ENCODE measurements at places on chromosomes 2 and 18.

GRCh38 chr2:30778611-30779010 lies 28.6 kb downstream of the CAPN13 start:
- DNase-seq = no peak

GRCh38 chr18:37512400-37512799 lies 53.2 kb downstream of the CELF4 start:
- DNase-seq = no peak

- DNase-seq = no peak
These were observed 282.5 kb downstream of the SLC8A1 start for GRCh38 chr2:40169430-40169829.

DNA sequence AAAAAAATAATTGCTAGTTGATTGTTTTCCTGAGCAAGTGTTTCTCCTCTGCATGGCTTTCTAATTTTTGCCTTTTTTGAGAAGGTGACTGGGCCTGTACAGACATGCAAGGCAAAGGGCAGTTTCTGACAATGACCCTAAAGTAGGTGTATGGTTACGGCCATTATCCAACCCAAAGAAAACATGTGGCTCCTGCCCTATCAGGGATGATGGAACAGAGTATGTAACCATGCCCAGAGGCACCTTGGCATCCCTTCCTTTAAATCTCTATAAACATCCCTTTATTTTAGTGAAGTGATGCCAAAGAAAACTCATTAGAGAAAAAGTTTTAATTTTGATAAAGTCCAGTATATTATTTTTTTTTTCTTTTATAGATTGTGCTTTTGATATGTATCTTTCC lies 217.5 kb downstream of the LPIN1 start:
- DNase-seq = no peak

- no peak for DNase-seq
These were observed 104.6 kb downstream of the RTN4 start for GRCh38 chr2:54945391-54946219.

DNA sequence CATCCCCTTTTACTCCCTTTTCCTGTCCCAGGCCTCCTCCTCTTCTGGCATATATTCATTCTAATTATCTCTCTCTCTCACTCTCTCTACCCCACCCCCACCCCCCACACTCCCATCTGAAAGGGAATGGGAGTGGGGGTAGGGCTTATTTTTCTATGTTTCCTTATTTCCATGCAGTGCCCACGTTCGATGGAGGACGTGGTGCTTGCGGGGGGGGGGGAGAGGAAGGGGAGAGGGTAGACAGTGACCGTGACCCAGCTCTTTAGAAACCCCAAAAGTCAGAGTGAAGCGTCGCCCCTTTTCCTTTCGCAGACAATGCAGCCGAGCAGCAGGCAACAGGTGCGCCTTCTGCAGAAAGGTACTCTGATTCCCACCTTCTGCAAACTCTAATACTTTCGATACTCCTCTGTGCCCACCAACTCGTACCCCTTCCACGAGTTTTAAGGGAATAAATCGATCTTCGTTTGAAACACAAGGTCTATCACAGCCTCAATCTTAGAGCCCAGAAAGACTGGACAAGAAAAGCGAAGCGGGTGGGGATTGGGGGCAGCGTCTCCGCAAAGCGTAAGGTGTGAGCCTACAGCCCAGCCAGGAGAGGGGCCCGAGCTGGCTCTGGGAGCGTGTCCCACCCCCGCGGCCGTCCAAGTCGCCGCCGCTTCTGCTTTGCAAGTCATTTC lies 891 bp upstream of the NR4A2 start:
- no peak for DNase-seq

- DNase-seq = no peak
These were observed 99.6 kb upstream of the MGAT5 start for GRCh38 chr2:134154246-134154645.

GRCh38 chr2:13681936-13682335 lies 950.6 kb upstream of the LRATD1 start:
- DNase-seq = no peak

- no peak for DNase-seq
These were observed 165.2 kb downstream of the SH3BP4 start for GRCh38 chr2:235116885-235117492.

GRCh38 chr2:63980794-63981193 lies 38.4 kb downstream of the VPS54 start:
- no peak for DNase-seq

GRCh38 chr2:62794791-62795190 lies 89.3 kb downstream of the EHBP1 start:
- no peak for DNase-seq

- DNase-seq = no peak
These were observed 231.7 kb downstream of the ARL6IP6 start for GRCh38 chr2:152950126-152950525.

DNA sequence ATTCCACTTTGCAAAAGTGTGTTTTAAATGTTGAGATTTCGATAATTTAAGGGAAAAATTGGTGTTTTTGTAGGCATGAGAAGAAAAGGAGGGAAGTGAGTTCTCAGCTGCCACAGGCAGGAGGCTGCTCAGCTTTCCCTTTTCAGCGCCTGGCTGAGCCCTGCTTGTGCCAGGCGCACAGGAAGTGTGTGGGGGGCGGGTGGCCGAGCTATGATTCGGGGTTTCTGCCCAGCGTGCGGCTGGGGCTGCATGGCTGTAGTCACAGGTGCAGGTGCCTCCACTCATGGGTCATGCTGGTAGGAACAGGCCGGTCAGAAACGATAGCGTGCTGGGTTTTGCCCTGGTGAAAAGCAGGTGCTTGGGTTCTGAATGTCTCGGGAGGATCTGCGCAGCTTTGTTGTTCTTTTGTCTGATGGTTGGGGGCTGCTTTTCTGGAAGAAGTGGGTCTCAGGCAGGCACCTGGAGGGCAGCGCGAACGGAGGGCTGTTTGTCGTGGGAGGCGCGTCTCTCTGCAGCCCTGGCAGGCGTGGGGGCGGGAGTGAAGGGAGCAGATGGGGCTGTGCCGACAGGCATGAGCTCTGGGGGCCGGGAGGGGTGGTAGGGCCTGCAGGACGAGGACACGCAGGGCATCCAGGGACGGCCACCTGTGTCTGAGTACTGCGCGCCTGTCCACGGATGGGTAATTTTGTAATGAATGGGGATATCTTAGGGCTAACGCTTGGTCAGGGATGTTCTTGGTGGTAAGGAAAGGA lies 2.1 kb downstream of the KCNG2 start:
- DNase-seq = no peak

DNA sequence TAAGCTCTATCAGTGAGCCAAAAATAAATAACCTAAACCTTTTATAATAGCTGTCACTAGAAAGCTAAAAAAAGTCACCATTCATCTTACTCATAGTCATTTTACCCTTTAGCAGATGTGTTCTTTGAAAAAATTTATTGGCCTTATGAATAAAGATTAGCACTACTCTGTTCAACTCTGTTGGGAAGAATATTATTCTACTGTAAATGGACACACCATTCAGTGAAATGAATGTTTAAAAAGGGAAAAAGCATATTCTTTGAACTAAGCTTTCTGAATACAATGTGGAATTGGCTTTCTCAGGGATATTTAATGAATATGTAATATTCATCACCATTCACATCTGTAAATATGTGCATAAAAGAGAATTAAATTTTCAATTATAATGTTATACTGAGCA lies 422.0 kb downstream of the CBLN2 start:
- no peak for DNase-seq

- no peak for DNase-seq
These were observed 932.6 kb downstream of the SOCS6 start for GRCh38 chr18:71221405-71221804.

GRCh38 chr2:197969391-197969893 lies 165.0 kb downstream of the PLCL1 start:
- DNase-seq = no peak

DNA sequence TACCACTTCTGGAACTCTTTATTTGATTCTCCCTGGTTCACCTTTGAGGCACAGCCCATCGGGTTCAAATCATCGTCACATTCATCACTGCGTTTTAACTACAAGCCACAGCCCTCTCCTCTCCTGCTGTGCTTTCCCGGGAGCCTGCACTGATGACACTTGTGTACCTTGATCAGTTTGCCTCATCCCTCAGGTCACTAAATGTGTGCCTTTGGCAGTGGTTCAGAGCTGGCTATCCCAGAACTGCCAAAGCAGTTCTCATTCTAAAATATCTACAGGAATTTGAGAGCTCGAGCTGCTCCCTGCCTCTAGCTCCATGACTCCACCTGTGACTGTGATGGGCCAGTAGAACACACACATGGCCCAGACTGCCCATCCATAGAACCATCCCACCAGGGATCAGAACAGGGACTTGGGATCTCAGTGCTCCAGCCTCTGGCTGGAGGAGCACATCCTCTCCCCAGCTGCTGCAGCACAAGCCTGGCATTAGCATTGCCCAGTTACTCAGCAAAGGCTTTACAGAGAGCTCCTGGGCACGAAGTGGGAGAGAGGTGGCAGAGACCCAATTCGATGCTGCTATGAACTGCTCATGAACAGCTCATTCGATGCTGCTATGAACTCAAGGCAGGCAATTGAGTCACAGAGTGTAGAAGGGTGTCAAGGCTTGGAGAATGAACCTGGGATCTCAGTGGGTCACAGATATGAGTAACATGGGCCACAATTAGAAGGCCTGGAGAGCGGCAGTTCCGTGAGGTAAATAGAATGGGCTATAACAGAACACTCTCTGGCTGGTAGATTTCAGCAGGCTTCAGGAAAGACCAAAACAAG lies 41.9 kb downstream of the EVA1A start:
- no peak for DNase-seq

- DNase-seq = no peak
These were observed 852.4 kb upstream of the FANCL start for GRCh38 chr2:59093571-59093970.

GRCh38 chr18:79413901-79414300 lies 18.2 kb downstream of the NFATC1 start:
- no peak for DNase-seq

DNA sequence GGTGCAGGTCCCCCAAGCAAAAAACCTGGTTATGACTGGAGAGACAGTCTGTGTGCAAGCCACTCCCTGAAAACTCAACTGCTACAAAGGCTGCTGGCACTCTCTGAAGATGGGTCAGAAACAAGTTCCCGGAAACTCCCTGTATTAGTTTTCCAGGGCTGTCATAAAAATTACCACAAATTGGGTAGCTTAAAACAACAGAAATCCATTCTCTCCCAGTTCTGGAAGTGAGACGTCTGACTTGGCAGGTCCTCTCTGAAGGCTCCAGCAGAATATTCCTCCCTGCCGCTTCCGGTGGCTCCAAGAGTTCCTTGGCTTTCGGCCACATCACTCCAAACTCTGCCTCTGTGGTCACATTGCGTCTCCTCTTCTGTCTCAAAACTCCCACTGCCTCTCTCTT lies 30.1 kb upstream of the SERPINE2 start:
- no peak for DNase-seq

- no peak for DNase-seq
These were observed 136.8 kb downstream of the TMEM163 start for GRCh38 chr2:134581877-134582546.

DNA sequence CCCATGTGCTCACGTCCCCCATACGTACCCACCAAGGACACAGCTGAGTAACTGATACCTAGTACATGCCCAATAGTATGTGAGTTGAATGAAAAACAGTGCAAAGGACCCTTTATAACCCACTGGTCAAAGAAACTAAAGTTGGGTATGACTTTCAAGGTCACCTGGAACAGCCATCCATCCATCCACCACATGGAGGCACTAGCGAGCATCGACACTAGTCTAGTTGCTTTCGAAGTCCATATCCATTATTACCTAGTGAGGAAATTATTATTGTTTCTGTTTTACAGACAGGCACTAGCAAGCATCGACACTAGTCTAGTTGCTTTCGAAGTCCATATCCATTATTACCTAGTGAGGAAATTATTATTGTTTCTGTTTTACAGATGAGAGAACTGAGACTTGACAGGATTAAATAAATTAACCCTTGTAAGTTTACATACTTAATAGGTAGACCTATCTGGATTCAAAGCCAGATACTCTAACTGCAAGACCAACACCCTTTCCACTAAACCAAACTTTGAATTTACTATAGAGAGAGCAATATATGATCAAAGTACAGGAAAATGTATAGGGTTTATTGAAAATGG lies 233.7 kb downstream of the METTL4 start:
- peak; percentile 15 for DNase-seq

DNA sequence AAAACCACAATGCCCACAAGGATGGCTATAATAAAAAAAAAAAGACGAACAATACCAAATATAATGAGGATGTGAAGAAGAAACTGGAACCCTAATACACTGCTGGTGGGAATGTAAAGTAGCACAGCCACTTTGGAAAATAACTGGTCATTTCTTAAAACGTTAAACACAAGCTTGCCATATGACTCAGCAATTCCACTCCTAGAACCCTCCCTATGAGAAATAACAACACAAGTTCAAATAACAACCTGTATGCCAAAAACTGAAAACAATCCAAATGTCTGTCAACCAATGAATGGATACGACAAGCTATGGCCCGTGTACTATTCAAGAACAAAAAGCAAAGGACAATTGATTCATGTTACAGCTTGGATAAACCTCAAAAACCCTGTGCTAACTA lies 7.0 kb upstream of the ALPK2 start:
- no peak for DNase-seq

DNA sequence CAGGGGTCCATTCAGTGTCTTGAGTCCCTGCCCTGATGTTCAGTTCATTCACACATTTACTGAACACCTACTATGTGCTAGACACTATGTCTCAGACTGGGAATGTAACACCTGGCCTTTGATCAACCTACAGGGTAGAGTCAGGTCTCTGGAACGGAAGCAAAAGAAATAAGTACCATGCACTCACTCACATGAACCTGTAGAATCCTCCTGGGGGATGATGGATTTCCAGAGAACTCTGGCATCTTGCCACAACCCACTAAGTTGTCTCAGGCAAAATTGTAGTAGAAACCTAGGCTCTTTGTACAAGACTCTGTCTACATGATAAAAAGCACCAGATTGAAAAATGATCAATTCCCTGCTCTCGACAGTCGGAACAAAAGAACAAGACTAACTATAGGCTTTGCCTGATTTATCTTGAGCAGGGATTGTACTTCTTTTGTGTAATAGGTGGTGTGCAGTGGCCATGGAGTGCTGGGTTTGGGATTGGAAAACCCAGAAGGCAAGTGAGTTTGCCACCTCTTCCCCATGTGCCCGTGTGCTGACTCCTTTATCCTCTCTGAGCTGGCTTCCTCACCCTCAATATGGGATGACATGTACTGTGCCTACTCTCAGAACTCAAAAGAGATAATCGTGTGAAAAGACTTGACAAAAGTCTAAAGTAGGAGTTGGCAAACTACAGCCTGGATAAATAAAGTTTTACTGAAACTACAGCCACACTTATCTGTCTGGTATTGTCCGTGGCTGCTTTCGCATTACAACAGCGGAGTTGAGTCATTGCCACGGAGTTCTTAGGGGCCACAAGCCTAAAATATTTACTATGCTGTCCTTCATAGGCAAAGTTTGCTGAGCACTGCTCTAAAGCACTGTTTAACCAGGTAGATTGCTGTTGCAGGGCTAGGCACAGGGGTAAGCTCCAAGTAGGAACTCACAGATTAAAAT lies 4.4 kb downstream of the CAPN14 start:
- DNase-seq = no peak
